Melanocyte of skin (primary cell): ENCODE measurements at places on chromosomes 5 and 9. TPM values are rescaled to one million over a fixed set of nuclear protein-coding genes. Genes with fewer than 3 reads are reported as not detected.

The MCTP1 gene
- 18.5 and 43.7 TPM in 2 replicates for total RNA-seq

The CYLC2 gene
- not detected in 2 replicates for total RNA-seq

The COL27A1 gene
- total RNA-seq, result 21.8 and 46.1 TPM in 2 replicates

The FRMD3 gene
- under 0.01 and 0.31 TPM in 2 replicates for total RNA-seq

The BAAT gene
- under 0.01 TPM in 2 replicates for total RNA-seq

The NMUR2 gene
- not detected in 2 replicates for total RNA-seq

The FGFR4 gene
- 1.0 and 1.5 TPM in 2 replicates for total RNA-seq

The TRIM7 gene
- total RNA-seq, result 4.5 and 6.5 TPM in 2 replicates

The SH3TC2 gene
- 22.0 and 28.7 TPM in 2 replicates for total RNA-seq

The SPATA31E1 gene
- total RNA-seq, result under 0.01 TPM in 1 of 2 replicates, not detected in the other

The PCDHA9 gene
- under 0.01 TPM in 1 of 2 replicates, not detected in the other for total RNA-seq

The IFNA21 gene
- not detected in 2 replicates for total RNA-seq

The PCDHGA6 gene
- total RNA-seq, result 1.00 and 1.7 TPM in 2 replicates

The TMED9 gene
- 58.8 and 68.3 TPM in 2 replicates for total RNA-seq
